ENCODE measurements at places on chromosomes 4 and X.

GRCh38 chrX:7050271-7050670 is 97.2 kb upstream of the STS start:
- no peak for DNase-seq

- no peak for DNase-seq
Measured at GRCh38 chr4:109072595-109072994, 229.9 kb downstream of the COL25A1 start.

GRCh38 chrX:39199429-39199828 is 398.2 kb downstream of the MID1IP1 start:
- DNase-seq = no peak

DNA sequence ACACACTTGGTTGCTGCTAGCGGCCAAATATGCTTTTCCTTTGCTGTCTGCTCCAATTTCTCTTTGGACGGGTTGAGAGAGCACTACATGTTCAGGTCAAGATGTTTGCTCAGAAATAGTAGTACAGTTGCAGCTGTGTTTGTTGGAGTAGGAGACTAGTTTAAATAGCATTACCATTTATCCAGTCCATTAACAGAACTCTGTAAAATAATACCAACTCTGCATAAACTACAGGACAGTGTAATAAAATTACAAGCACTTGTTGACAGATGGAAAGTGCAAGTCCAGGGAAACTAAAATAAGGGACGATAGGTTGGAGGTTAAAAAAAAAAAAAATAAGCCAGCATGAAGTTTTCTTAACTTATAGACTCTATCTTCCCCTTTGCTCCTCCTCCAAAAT is 20.2 kb downstream of the SLIT2 start:
- DNase-seq = no peak

- DNase-seq = peak; percentile 17
Measured at GRCh38 chrX:58025979-58026378, 115.7 kb upstream of the ZXDA start.

GRCh38 chr4:10891866-10892265 is 207.3 kb upstream of the CLNK start:
- DNase-seq = no peak

- no peak for DNase-seq
Measured at GRCh38 chr4:180423712-180424057, 1819.5 kb upstream of the TENM3 start.

- no peak for DNase-seq
Measured at GRCh38 chrX:6614506-6614905, 79.6 kb upstream of the VCX3A start.

GRCh38 chrX:1137531-1137930 is 74.9 kb downstream of the CRLF2 start:
- DNase-seq = no peak

- DNase-seq = no peak
Measured at GRCh38 chrX:82961129-82961528, 547.0 kb upstream of the POU3F4 start.

GRCh38 chrX:2370456-2370855 is 130.3 kb downstream of the DHRSX start:
- no peak for DNase-seq

DNA sequence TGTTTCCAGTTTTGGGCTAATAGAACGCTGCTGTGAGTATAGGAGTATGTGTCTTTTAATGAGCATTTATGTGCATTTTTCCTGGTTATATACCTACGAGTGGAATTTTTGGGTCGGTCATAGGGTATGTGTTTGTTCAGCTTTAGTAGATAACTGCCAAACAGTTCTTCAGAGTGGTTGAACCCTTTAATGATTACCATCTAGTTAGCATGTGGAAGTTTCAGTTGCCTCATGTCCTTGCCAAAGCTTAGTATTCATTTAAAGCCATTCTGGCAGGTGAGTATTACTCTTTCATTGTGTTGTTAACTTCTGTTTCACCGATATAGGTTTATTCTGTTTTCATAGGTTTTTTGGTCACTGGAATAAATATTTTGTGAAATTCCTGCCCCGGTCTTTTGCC is 229.1 kb downstream of the ARHGAP10 start:
- no peak for DNase-seq

- DNase-seq = no peak
Measured at GRCh38 chr4:99518601-99519295, 7.9 kb downstream of the C4orf17 start.

DNA sequence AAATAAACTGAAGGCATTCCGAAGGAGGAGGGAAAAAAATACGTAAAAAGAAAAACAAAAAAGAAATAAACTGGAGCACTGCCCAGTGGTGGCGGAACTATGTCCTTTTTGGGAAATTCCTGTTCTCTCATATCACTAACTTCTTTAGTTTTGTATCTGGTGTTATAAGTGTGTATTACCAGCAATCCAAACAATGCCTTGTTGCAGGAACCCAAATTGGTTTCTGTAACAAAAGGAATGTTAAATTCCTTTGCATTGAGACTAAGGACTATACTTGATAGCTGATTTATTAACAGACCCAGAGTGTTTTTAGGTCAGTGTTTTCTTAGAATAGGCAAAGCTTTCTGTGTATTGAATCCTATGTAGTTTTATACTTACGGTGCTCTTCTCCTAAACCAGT is 6.6 kb downstream of the CCNG2 start:
- no peak for DNase-seq

DNA sequence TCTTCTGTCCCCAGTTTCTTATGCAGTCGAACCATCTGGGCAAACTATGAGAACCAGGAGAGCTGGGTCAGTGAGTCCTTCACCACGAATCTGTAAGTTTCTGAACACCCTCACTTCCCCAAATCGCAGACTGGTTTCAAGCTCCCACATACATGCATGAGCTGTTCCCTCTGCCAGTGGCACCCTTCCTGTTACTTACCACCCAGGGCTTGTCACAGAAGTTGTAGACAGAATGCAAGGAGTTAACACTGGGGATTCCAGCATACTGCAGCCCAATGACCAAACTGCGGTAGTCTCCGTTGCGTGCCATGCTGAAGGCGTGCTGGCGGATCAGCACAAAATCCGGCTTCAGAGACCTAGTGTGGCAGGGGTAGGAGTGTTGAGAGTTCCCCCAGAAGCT is 14.6 kb downstream of the SYN1 start:
- no peak for DNase-seq

DNA sequence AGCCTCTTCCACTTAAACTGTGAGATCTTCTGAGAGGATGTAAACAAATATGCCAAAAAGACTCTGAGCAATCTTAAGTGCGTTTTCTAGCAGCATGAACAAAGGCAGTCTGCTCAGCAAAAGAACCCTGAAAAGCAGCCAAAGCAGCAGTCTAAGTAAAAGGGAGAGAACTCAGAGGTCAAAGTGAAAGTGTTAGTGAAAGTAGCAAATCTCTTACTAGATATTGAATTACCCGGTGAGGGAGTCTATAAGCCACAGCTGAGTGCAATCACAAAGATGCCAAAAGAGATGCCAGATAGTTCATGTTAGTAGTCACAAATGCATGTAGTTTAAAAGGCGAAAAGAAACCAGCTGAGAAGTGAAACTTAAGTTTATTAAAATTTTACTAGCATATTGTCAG is 7.9 kb upstream of the GNRHR start:
- DNase-seq = no peak

- no peak for DNase-seq
Measured at GRCh38 chr4:175590205-175590604, 221.9 kb downstream of the GPM6A start.

DNA sequence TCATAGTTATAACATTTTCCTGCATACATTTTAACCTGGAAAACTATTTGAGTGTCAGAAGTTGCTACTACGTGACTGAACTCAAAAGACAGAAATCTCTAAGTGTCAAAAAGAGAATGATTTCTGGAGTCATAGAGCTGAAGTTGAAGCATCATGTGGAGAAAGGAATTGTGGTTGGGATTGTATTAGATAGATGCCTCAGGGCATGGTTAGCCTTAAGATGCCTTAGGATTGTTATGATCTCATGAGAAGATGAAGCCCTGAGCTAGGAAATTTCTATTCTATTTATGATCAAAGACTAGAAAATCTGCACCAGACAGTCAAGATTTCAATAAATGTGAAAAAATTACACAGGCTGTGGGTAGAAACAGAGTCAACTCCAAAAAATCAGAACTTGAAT is 20.2 kb downstream of the EPGN start:
- DNase-seq = no peak

DNA sequence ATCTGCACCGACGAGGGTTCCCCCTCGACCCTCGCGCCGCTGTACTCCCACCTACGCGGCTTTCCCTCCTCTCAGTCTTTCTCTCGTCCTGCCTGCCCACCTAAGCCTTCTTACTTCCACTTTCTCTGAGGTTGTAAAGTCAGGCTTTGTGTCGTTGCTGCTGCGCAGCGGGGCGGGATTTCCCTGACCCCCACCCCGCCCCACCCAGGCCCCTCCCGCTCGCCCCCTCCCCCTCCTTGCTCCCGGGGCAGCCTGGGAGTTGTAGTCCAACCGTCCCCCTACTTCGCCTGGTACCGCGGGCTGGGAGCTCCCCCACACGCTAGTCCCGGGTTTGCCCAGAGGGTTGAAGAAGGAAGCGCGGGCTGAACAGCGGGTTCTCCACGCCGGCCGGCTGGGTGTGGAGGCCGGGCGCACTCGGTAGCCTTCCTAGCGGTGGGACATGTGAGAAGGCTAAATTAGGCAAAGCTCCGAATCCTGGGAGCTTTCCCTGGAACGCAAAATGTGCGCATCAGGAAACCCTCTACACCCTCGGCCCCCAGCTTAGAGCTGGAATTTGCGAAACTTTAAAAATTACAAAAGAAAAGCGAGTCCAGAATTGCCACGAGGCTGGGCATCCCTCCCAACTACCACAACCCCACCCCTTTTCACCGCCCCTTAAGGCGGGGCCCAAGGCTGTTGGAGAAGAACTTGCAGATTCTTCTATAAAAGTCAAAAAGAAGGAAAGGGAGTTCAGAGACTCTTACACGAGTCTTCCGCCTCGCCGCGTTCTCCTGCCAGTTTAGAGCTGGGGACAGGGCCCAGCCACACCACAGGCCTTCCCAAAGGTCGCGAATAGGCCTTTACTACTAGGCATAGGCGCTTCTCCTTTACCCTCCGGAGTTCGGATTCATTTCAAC is at the start of gene ATP11C:
TSS of gene ATP11C (minus strand) at position 153 of the 896 bp plus-strand sequence. CDS start 1,011 bp downstream, outside the sequence.
- peak; percentile 69 for DNase-seq

- no peak for DNase-seq
Measured at GRCh38 chr4:147790412-147790811, 58.5 kb downstream of the ARHGAP10 start.

- DNase-seq = no peak
Measured at GRCh38 chr4:181593703-181594102, 649.5 kb upstream of the TENM3 start.

DNA sequence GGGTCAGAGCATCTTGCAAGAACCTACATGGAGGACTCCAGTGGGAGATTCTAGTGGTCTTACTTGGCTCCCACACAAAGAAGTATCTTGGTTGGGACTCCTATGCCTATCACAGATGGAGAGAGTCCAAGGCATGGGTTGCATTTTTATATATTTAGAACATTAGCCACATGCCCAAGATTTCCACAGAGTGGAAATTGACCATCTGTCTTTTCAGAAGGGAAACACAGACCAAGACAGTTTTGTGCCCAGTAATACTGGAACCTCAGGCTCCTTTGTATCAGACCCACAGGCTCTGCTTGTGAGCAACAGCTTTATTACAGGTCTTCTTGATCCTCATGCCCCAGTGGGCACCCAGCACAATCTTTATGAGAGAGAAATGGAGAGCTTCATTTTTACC is 43.6 kb downstream of the PAGE2 start:
- no peak for DNase-seq

DNA sequence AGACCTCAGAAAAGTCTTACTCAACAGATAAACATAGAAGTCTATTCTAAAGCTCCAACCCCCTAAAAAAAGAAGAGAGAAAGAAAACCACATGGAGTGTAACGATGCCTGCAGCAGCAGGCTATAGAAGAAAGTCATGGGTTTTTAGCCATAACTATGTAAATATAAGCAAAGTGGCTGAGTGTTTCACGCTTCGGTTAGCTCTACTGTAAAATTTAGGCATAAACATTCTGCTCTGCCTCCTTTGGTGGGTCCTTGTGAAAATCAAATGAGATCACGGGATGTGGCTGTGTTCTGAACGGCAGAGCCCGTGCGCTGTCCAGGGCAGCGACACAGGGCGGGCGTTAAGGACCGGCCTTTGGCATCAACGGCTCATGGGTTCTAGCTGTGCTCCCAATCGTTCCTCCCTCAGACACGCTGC is 78.4 kb downstream of the IRF2 start:
- no peak for DNase-seq

DNA sequence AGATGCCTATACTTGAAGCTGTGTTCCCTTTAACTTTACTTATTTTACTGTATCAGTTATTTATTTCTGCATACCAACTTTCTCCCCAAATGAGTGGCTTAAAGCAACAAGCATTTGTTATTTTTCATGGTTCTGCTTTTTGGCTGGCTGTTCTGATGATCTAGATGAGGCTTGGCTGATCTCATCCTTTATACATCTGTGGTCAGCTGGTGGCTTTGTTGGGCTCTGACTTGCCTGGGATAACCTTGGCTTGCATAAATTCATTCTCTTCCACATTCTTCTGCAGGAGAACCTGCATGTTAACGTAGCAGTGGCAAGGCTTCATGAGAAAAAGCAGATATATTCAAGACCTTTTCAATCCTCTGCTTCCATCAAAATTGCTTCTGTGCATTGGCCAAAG is 1317.6 kb downstream of the ADGRL3 start:
- DNase-seq = no peak

GRCh38 chrX:793216-793770 is 162.7 kb downstream of the SHOX start:
- no peak for DNase-seq

DNA sequence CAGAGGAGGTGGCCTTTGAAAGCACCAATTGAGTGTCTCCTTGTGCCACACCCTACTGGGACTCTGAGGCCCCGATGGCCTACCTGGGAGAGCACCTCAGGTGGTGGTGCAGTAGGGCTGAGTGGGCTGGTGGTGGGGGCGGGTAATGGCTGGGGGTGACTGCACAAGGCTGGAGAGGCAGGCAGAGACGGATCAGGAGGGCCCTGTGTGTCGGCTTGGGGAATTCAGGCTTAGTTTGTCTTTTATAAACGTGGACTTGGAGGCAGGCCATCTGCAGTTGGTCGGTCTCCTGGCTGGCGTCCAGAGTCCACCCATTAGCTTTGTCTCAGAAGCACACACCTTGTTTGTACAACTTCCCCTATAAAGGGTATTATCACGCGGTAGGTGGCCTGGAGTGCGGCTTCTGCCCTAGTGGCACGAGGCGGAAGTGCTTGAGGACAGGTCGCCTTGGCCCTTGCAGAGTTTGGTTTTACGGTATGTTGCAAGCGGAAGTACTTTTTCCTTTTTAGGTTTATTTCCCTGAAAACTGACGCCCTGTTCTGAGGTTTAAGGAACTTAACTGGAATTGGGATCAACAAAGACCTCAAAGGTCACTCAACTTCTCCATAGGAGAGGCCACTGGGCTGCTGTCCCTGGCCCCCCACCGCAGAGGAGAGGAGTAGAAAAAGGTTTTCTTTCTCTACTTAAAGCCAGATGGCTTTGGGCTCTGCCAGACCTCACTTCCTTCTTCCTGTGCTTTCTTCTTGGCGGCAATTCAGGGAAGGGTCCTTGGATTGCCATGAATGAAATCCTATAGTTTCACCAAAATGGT is 8.0 kb downstream of the TBC1D14 start:
- DNase-seq = no peak

DNA sequence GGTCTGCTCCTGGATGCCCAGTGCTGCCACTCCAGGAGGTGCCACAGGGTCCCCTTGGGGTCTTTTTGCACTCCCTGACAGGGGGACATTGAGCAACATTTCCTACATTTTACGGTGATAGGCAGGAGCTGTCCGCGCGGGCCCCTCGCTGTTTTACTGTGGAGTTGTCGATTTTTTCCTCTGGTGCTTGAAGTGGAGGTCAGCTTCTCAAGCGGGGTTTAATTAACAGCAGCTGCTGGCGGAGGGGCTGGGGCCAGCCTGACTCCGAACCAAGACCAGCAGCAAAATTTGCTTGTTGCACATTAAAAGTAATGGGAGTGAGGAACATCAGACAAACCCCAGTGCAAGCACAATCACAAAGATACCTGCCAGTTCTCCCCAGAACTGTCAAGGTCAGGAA is 13.2 kb upstream of the SH3TC1 start:
- DNase-seq = no peak
